ENCODE measurements at places on chromosomes 12 and 14. TPM values are rescaled to one million over a fixed set of nuclear protein-coding genes. Genes with fewer than 3 reads are reported as not detected.

GRCh38 chr12:84727961-84728360 is 184.6 kb downstream of the SLC6A15 start:
- DNase-seq = peak; percentile 32

GRCh38 chr14:55794655-55795595 is 214.9 kb downstream of the KTN1 start:
- no peak for DNase-seq

DNA sequence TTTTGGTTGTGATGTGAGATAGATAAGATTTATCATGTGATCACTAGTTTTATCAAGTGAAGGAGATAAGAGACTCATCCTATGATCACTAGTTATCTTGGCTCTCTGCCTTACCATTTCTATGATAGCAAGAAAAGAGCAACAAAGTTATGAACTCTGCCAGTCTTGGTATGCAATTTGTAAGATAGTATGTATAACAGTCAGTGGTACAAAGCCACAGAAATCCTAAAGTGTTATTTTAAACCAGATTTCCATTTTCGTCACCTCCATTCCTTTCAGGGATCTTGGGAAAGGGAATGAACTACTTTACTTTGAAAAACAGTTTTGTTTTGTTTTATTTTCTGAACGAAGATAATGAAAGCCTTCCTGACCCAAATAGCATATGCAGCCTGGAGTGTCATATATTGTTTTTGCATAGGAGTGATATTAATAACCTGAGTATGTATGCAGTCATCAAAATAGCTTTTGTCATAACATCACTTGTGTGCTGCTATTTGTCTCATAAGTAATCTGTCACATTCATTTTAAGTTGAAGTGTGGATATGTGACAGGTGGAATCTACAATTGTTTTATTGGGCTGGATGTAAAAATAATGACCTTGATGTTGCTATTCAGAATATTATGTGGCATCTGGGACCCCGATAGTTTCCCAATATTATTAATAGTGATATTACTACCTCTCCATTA is 35.0 kb downstream of the FLRT2 start:
- DNase-seq = no peak

DNA sequence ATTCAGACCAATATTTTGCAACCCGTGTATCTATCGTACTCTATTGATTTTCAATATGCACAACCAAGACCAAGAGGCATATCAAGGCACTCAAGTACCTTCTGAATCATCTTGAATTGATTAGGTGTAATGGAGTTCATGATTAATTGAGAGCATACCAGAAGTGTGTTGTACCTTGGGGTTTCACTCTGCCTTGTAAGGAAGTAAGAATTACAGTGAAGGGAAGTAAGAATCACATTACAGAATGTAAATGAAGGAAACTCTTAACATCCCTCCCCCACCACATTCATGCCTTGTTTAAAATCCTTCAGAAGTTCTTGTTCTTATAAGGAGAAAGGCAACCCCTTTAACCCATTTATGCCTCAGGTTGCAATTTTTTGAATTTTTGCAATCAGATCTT is 5.4 kb upstream of the MGAT4C start:
- no peak for DNase-seq

DNA sequence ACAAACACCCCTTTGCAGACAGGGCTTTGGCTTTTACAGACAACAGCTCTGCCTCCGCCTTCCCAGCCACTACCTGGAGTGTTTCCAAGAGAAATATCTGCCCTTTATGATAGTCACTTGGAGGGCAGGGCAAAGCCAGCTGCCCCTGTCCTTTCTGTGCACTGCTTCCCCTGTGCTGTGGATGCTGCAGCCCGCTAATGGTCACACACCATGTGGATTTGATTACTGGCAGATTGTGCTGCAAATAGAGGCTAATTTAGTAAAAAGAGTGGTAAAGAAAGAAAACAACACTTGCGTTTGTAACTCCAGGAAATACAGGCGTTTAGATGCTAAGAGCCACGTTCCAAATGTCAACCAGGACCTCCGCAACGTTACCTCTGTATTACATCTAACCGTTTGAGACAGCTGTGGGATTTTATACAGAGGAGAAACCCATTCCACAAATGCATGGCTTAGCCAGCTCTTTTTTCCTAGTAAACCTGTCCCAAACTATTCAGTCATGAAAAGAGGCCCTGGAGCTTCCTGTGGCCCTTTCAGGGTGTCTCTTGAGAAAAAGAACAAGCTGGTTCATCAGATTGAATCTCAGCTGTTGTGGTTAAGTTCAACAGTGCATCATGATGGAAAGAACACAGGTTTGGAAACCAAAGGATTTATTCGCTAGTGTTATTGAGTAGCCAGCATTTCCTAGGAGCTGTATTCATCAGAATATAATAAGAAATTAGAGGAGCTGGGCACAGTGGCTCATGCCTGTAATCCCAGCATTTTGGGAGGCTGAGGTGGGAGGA is 30.1 kb upstream of the PWP1 start:
- peak; percentile 91 for DNase-seq

DNA sequence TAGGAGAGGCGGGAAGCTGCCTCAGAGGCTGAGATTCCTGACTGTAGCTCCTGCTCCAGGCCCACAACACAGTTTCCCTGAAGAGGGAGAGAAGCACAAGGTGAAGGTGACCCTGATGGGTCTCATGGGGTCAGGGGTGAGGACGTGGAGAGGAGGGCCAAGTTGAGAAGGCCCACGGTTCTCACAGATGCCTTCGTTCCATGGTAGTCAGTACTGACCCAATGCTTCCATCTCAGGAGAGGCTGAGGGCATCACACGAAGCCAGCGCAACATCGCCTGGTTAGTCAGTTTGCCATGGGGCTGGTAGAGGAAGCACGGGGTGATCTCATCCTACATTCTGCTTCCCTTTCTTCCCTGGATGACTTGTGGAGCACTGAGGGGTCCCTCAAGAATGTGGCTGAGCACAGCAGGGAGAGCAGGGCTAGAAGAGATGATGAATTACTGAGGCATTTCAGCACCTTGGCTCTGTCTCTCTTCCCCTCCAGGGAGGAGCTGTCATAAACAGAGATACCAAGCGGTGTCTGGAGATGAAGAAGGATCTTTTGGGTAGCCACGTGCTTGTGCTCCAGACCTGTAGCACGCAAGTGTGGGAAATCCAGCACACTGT is 51.9 kb downstream of the GALNT8 start:
- DNase-seq = no peak

GRCh38 chr12:114403011-114403689 is 2.8 kb downstream of the TBX5 start:
- no peak for DNase-seq

DNA sequence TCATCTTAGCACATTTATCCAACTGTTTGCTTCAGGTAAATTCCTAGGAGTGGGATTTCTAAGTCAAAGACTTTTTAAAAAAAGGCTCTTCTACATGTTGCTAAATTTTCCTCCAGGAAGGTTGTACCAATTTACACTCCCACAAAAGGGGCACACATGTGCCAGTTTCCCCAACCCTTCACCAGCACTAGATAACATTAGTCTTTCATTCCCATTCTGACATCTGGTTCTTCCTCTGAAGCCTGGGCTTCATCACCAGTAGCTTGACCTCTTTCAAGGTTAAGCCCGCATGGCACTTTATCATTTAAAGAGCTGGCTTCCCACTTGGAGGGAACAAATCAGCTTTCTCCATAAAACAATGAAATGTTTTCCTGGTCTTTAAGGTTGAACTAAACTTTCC is 168.4 kb downstream of the MYRFL start:
- no peak for DNase-seq

- DNase-seq = no peak
Observed at GRCh38 chr12:19038209-19038608, 91.3 kb upstream of the PLEKHA5 start.

DNA sequence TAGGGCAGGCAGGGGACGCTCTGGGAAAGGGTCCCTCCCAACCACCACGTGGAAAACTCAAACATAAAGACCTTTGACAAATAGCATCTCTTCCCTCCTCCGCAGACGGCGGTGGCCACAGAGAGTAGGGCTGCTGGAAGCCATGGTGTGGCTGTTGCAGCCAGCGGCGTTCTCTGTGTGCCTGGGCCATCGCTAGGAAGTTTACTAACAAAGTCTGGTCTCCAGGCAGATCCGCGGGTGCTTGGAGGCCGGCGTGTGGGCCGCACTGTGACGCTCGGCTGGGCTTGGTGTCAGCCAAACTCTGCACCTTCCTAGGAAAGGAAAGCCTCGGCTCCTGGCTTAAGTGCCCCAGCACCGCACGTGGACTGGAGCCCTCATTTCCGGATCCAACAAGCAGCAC is 65.6 kb downstream of the CCDC88C start:
- no peak for DNase-seq

DNA sequence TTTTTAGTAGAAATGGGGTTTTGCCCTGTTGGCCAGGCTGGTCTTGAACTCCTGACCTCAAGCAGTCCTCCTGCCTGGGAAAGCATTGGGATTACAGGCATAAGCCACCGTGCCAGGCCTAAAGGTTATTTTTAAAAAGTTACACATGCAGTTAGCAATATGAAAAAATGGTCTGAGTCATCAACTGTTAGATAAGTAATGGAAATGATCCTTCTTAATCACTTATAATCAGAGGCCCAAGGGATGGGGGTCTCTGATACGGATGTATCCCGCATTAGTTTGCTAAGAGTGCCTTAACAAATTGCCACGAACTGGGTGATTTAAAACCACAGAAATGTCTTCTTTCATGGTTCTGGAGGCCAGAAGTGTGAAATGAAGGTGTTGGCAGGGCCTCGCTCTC is 54.1 kb upstream of the FERMT2 start:
- no peak for DNase-seq

DNA sequence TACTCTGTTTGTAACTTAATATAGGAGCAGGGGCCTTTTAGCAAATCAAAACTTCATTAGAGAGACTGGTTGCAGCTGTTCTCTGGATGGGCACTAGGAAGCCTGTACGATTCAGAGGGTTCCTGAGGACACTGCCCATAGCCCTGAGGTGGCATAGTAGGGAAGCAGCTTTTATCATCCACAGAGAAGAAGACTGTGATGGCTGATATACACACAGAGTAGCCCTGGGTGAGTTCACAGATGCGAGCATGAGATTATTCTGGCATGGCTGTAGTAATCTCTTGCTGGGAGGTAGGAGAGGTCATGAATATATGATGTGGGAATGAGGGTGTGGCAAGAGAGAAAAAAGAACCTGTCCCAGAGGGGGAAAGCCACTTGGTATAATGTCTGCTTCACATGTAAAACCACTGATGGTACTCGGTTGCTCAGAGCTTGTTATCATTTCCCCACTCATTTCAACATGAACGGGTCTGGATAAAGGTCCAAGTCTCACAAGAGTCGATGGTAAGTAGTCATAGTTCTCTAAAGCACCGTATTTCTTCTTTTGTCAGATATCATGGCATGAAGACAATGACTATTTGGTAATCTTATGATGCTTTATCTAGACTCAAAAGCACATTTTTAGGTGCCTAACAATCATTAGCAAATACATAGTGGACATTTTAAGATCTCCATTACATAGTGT is 52.0 kb downstream of the PEBP1 start:
- DNase-seq = peak; percentile 26

GRCh38 chr12:52252728-52253343 is 19.8 kb downstream of the KRT7 start:
- no peak for DNase-seq

GRCh38 chr12:106865683-106866082 is 90.0 kb upstream of the TMEM263 start:
- DNase-seq = no peak

DNA sequence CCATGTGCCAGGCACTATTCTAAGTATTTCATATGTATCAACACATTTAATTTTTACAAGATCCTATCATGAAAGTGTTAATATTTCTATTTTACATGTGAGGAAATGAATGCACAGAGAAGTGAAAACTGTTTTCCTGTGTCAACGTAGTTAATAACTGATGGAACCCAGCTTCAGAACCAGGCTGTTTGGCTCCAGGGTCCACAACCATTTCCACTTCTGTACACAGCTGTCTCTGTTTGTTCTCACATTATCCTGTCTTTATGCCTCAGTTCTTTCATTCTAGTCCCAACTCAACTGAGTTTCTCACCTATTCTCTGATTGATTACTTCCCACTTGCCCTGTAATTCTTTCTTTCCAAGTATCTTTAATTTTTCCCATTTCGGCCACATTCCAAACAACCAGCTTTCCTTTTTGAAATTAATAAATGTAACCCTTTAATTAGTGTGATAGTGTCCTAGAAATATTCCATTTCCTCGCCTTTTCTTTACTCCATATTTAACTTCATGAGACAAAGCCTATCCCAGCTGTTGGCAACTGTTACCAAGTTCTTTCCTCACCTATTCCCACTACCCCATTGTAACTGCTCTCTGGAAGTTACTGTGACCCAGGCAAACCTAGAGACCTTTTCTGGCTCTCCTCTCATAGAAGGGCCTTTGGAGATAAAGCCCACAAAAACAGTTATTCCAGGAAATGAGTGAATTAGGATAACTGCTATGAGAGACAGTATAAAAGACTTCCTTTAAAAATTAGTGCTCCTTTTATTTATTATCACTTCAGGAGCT is 218.7 kb downstream of the RASSF9 start:
- DNase-seq = no peak

GRCh38 chr12:67545298-67545697 is 103.2 kb upstream of the DYRK2 start:
- no peak for DNase-seq

TSHR gene
- 0.30 TPM for total RNA-seq

ACOT4 gene
- total RNA-seq = not detected

GPHN gene
- total RNA-seq = 35.6 TPM

DACT1 gene
- 4.2 TPM for total RNA-seq

C12orf54 gene
- total RNA-seq = 0.23 TPM

TOGARAM1 gene
- 18.6 TPM for total RNA-seq

KRT73 gene
- total RNA-seq = not detected

TAS2R46 gene
- 2.3 TPM for total RNA-seq

RGS6 gene
- not detected for total RNA-seq
